Nephron progenitor cell (in vitro differentiated cells): ENCODE measurements at places on chromosomes 2 and 18.
A peak's percentile ranks its signal among the peaks of the same experiment; 100 is the strongest.

GRCh38 chr2:129812071-129812470, 167.4 kb upstream of the RAB6C start:
- no peak for DNase-seq

DNA sequence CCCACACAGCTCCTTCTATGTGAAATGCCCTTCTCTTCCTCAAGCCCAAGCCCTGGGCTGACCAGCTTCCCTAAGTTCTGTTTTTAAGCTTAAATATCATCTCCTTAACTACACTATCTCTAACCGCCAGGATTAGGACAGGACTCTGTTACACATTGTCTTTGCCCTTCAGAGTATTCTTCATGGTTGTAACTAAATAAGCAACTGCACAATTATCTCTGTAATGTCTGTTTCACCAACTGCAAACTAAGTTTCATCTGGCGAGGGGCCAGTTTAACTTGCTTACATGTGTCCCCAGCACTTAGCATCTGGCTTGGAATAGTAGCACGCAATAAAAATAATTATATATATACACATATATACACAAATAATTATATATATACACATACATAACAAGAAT, 1.1 kb upstream of the ERMN start:
- no peak for DNase-seq

GRCh38 chr18:58359218-58359617, 269.7 kb downstream of the ALPK2 start:
- no peak for DNase-seq

DNA sequence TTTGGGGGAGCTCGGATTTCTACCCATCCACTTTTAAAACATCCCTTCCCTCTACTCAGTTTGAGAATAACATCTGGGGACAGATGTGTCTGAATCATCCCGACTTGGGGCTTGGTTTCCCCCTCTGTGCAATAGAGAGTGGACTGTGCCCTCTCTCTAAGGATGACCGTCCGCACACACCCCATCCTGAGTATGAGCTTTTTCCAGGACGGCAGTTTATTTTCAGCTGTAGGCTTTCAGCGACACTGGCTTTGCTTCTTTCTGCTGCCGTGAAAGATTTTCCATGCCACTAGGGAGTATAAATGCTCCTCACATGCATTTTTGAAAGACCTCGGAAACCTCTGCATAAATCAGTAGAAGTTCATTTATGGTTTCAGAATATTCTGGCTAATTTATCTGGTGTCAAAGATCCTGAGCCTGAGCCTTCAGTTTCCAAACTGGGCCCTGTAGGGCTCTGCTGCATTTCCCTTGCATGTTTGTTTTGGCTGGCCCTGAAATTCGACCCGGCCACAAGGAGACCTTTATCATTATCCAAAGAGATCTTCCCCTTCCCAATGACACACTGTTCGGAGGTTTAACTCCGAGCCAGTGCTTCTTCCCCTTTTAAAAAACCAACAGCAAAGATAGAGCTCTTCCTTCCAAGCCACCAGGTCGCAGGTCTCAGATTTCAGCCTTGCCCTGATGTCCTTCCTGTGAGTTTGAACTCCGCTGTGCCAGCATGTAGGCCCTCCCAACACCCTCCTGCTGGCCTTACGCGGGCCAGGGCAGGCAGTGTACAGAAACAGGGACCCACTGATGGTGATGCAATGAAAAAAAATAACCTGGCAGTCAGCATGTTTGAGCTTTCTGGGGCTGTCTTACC, 53.3 kb downstream of the FECH start:
- peak; percentile 53 for DNase-seq

- no peak for DNase-seq
Measured at GRCh38 chr2:76445880-76446279, 735.2 kb upstream of the GCFC2 start.

GRCh38 chr18:37778417-37779165, 213.0 kb upstream of the CELF4 start:
- peak; percentile 92 for DNase-seq

- no peak for DNase-seq
Measured at GRCh38 chr18:49694402-49694801, 118.9 kb downstream of the ACAA2 start.

GRCh38 chr18:74281980-74282754, 9.6 kb downstream of the CYB5A start:
- no peak for DNase-seq

- DNase-seq: no peak
Measured at GRCh38 chr2:227796045-227796711, 17.5 kb upstream of the CCL20 start.

DNA sequence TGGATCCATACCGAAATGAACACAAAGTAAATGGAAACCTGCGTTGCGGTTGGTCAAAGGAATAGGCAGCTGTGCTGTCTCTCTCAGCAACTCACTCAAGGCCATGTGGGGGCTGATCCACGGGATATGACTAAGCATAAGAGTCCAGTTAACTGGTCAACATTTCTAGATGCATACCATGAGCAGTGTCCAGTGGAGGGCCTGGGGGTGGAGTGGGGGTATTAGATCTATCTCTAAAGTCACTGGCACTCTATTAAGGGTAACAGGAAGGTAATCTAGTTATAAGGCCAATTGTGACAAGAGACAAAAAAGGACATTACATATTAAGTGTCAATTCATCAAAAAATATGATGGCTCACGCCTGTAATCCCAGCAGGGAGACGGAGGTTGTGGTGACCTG, 136.8 kb downstream of the TTC32 start:
- no peak for DNase-seq

GRCh38 chr2:161415034-161415986, 787 bp upstream of the TBR1 start:
- peak; percentile 5 for DNase-seq

DNA sequence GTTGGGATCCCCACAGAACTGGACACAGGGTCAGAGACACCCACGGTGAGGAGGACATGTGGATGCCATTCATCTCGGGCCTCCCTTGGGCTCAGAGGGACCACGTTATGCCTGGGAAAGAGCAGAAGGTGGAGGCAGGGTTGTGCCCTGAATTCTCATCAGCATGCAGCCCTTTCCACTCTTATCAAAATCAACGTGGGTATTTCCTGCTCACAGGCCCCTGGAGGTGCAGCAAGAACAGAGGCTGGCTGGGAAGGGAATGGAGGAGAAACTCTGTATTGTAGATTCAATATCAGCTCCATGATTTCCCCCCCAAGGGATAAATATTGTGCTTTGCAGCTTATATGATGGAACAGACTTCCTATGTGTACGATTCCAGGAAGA, 90.9 kb downstream of the SETBP1 start:
- no peak for DNase-seq

- no peak for DNase-seq
Measured at GRCh38 chr2:238296638-238297457, 8.4 kb upstream of the PER2 start.

GRCh38 chr2:13522917-13523821, 806.4 kb downstream of the TRIB2 start:
- DNase-seq: no peak

- DNase-seq: no peak
Measured at GRCh38 chr2:234949762-234950434, 1.9 kb upstream of the SH3BP4 start.

DNA sequence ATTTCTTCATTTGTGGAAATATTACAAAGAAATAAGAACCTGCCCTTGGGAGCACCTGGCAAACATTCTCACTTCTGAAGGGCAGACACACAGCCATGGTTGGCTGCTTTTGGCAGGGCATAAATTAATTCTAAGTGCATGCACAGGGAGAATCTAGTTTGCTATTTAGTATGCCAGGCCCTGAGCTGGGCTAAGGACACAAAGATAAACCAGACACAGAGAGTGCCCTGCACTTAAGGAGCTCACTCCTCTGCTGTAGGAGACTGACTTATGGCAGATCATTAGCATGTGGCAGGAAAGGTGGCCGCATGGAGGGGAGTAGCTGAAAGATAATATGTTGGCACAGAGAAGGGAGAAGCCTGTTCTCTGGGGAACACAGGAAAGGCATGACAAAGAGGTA, 367.0 kb downstream of the LPIN1 start:
- no peak for DNase-seq

DNA sequence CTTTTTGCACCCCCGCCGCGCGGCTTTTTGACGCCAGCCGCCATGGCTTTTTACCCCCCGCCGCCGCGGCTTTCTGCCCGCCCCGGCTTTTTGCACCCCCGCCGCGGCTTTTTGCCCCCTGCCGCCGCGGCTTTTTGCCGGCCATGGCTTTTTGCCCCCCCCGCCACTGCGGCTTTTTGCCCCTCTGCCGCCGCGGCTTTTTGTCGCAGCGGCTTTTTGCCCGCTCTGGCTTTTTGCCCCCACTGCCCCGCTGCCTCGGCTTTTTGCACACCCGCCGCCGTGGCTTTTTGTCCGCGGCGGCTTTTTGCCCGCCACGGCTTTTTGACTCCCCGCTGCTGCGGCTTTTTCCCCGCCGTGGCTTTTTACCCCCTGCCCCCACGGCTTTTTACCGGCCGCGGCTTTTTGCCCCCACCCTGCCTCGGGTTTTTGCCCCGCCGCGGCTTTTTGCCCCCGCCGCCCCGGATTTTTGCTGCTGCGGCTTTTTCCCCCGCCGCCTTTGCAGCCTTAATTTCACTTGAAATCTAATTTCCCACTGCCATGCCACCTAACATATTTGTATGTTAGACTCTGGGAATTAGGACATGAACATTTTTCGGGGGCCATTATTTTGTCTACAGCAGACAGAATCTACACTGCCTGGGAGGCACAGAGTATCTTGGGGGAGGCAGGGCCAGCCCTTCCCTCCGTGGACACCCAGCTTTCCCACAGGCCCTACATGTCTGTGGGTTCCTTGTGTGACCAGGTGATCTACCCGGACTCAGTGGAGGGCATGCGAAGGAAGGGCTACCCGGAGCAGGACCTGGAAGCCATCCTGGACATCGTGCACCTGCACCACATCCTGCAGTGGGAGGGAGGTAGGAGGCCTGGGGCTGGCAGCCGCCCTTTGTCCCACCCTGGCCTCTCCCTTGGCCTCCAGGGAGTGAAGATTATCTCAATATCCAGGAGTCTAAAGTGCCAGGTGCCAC, 3031.0 kb upstream of the TEKT4 start:
- DNase-seq: no peak

DNA sequence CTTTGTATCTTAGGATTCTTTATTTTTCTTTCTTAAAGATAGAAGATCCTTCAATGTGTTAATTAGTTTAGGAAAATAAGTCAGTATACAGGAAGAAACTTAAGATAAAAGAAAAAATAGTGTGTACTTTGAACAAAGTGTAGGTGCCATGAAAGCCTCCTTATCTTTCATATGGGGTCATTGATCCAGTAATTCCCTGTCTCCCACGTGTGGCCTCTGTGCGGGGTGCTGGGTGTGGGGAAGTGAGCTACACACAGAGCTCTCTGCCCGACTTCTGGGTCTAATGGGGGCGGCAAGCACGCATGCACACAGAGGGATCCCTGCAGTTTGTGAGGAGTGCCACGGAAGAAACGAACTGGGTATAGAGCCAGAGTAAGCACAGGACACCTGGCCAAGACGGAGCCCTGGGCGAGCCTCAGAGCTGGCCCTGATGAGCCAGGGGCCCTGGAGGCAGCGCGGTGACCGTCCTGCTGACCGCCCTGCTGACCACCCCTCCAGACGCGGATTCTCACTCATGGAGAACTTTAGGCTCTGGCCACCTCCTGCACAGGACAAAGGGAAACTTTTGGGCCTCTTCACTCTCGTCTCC, 253.5 kb downstream of the ACKR3 start:
- no peak for DNase-seq

GRCh38 chr2:45282646-45283045, 273.4 kb upstream of the SIX2 start:
- no peak for DNase-seq

DNA sequence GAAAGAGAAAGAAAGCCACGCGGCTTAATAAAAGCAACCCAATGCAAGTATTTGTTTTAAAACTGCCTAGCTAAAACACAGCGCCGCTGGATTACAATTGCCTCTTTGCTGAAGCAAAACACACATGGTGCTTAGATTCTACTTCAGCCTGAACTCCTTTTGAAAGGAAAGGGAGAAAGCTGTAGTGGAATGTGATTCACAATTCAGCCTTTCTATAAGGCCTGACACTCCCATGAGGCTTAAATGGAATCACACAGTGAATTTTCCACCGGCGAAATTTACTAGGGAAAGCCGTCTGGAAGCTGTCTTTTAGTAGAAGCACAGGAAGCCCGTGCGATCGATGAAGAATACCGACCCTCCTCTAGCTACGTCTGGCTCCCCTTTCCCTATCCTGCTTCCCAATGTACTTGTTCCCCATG, 348.0 kb downstream of the DLGAP1 start:
- DNase-seq: no peak

DNA sequence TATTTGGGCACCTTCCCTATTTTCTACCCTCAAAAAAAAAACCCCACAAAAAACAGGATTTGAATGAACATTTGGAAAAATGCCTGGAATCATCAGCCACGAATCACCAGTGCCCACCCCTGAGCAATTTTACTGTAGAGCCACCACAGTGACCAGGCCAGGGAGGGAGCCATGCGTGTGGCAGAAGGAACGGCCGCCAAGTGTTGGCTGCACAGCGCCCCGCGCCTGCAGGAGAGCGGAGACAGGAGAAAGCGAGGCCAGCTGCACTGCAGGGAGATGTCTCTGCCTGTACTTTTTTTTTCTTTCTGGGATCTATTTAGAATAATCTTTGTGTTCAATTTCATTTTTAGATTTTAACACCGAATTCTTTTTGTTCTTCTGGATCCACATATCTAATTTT, 269.3 kb upstream of the RAB12 start:
- DNase-seq: no peak

GRCh38 chr2:182920631-182921056, 54.2 kb upstream of the FRZB start:
- no peak for DNase-seq
